ENCODE measurements at places on chromosomes 7 and 10.

- DNase-seq = no peak
Observed at GRCh38 chr7:143322760-143323633, 7.1 kb downstream of the CLCN1 start.

DNA sequence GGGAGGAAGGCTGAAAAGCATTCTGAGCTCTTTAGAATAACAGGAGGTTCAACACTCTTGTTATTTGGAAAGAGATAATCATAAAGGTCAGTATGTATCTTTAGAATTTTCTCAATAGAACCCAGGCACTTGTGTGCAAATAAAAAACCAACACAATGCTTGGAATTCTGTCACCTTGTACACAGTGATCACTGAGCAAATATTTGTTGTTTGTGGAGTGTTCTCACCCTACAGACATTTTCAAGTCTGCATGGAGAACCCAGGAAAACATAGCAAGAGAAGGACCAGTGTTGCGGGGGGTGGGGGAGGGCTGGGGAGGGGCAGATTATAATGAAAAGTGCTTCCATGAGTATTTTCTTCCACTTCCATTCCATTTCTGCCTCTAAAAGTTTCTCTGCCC is 87.4 kb downstream of the FAM107B start:
- DNase-seq = peak; percentile 64

DNA sequence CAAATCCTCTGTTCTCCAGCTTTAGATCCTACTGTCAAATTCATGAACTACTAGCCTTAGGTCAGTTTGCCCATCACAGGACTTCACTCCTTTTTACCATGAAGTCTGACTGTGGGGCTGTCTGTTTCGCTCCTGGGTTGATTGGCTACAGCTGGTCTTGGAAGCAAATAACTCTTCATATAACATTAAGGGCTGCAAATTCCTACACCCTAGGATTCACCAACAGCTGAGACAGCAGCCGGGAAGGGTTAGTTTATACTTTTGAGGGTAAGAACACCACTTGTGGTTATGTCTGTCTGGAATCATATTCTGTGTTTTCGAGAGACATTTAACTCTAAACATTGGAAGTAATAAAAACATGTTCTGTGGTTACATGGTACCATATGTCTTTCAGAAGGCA is 55.9 kb upstream of the KIAA1217 start:
- no peak for DNase-seq

DNA sequence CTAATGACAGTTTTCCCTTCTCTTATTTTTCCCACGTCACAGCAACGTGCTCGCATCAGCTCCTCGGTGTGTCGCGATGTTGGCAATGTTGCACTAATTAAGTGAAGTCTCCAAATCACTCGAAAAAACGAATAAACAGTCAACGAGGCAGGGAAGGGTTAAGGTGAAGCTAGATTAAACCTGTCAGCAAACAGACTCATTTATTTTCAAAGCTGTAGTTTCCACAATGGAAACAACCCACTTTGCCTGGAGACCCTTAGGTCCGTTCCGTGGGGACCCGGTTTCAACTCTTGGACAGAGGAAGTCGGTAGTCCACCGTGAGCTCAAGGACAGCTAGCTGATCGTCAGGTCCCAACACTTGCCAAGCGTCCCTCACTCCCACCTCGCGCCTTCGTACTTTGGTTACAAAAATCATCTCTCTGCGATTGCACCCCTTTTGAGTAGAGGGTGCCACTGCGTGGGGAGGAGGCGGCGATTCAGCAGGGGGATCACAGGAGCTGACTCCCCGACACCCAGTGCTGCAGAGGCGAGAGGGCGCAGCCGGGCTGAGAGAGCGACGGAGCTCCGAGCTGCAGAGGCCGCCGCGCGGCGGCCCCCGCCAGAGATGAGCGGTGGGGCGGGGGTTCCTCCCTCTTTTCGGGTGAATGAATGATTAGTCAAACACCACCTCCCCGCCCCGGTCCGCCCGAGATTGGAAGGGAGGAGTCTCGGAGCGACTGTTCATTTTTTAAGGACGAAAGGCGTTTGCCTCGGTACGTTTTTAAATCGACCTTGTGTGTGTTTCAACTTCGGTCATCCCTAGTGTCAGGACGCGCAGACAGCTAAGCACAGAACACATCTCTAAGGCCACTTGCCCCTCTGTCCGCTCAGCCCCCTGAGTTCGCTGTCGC is 1.3 kb upstream of the BMPER start:
- DNase-seq = peak; percentile 74
